ENCODE measurements at places on chromosomes 16 and 17.

GRCh38 chr16:77556201-77556873 is 121.5 kb upstream of the ADAMTS18 start:
- DNase-seq = no peak

DNA sequence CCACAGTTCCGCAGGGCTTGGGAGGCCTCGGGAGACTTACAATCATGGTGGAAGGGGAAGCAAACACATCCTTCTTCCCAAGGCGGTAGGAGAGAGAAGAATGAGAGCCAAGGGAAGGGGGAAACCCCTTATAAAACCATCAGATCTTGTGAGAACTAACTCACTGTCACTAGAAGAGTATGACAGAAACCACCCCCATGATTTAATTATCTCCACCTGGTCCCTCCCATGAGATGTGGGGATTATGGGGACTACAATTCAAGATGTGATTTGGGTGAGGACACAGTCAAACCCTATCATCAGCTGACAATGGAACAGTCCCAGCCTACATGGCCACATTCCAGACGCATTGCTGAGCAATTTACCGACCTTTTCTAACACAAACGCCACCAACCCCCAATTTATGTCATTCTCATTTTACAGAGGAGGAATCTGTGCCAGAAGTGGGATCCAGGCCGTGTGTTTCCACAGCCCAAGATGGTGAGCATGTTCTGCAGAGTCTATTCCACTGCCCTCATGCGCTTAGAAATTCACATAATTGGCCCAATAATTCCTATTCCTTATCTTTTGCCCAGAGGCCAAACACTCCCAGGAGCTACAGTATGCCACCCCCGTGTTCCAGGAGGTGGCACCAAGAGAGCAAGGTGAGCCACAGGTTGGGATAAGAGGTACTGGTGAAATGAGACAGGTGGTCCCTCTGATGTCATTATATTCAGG is 17.3 kb downstream of the MILR1 start:
- no peak for DNase-seq

DNA sequence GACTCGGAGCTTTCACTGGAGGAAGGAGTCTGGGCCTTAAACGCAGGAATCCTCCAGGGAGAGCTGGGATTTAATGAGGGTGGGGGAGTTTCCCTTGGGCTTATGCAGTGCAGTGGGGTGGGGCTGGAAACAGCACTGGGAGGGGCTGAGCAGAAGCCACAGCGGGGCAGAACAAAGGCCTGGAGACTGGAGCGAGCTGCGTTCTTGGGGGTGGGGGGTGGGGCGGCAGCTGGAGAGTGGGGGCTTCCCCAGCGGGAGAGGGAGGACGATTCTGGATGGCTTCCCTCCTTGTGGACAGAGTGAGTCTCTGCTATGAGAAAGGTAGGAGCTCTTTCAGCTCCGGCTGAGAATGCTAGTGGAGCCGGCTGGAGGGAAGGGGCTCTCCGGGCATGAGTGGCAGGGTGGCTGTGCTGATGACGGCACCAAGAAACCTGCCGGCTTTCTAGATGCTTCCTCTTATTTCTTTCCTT is 406.0 kb downstream of the SEC14L1 start:
- no peak for DNase-seq

GRCh38 chr17:17424552-17424951 is 52.2 kb upstream of the MED9 start:
- no peak for DNase-seq

DNA sequence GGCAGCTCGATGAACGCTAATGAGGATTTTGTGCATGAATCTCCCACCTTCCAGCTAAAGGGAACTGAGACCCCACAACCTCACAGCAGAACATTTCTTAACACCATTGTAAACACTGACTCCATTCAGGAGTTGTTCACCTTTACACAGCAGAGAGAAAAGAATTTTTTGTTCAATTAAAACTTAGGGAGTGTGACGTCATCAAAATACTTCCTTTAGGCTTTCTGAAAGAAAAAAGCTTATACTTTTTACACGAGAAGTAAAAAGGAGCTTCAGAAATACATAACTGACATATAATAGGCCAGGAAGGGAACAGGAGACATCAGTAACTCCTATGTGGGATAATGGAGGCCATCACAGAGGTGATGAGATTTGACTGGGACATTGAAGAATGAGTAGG is 98.1 kb upstream of the AXIN2 start:
- DNase-seq = no peak

DNA sequence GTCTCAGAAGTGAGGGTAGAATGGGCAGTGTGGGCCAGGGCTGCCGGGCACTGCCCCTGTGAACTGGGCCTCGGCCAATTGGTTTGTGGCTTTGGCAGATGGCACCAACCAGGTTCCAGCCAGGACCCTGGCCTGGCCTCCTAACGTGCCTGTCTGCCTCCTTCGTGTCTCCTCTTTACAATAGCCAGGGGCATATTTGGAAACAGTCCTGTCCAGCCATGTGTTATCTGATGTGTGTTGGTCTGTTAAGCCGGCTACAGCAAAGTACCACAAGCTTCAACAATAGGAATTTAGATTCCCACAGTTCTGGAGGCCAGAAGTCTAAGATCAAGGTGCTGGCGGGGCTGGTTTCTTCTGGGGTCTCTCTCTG is 14.6 kb downstream of the CRISPLD2 start:
- no peak for DNase-seq

DNA sequence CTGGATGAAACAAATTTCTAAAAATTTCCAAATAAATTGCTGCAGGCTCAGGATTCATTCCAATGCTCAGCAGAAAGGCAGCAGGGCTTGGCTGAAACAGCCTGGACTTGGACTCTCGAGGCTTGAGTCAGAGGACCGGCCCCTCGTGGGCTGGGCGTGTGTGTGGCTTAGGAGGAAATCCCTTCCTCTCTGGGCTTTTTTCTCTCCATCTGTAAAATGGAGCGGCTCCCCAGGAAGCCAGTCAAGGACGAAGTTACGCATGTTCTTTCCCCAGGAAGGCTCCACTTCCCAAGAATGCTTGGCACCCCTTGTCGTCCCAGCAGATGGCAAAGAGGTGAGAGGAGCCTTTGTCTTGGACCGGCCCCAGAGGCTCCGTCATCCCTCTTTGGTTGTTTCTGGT is 13.5 kb downstream of the SLC46A1 start:
- DNase-seq = no peak

DNA sequence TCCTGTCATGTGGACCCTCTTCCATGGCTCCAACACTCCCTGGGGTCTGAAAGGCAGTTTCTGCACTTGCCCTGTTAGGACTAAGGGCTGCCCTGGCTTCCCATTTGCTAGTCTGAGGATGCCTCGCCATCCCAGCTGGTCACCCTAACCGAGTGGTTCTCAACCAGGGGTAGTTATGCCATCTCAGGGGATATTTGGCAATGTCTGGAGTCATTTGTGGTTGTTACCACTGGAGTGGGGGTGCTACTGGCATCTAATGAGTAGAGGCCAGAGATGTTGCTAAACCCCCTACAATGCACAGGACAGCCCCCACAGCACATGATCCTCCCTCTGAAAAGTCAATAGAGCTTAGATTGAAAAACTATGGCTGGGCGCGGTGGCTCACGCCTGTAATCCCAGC is 26.9 kb upstream of the CDH1 start:
- DNase-seq = no peak

- no peak for DNase-seq
These were observed 107.2 kb downstream of the ANKFN1 start for GRCh38 chr17:56260376-56261002.

DNA sequence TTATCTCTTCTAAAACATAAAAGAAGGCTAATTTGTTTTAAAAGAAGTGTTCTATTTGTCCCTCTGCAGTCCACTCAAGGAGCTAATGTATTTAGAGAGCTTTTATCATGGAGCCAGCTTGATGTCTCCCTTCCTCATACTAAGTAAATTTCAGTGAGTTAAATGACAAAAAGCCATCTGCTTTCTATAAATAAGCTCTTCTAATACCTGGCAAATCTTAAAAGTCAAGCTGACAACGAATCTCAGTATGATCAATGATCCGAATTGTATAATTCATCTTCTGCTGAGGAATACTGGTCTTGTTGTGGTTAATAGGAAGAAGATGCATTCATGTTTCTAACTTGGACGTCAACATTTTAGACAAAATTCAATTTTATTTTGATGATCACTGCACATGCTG is 1390.7 kb downstream of the CDH8 start:
- DNase-seq = no peak

GRCh38 chr17:57442914-57443571 is 186.7 kb downstream of the MSI2 start:
- DNase-seq = no peak

GRCh38 chr16:9033125-9033830 is 58.2 kb upstream of the HAPSTR1 start:
- no peak for DNase-seq

DNA sequence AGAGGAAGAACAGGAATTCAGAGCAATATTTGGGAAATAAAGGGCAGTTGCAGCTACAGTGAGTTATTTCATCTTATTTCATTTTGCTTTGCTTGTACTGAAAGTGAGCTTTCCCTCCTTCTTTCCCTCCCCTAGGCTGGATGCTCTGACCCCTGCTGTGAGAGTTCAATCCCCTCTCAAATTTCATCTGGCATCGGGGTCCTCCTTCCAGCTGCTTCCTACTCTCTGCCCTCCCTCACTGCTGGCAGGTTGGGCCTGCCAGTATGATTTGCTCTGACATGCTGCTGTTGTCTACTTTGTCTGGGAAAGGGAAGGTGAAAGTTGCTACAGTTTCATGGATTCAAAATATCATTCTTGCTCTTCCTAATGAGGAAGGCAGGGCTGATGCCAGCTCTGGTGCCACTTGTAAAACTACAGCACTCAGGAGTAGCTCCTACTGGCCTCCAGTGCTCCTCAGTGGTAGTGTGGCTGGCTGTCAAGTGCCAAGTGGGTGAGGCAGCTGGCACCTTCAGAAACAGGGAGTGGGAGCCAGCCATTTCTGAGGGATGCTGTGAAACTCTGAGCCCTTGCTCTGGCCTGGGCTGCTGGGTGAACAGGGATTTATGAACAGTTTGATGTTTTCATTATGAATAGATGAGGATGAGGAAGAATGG is 408.6 kb downstream of the HAPSTR1 start:
- no peak for DNase-seq

GRCh38 chr16:69166221-69166833 is 20.6 kb upstream of the SNTB2 start:
- DNase-seq = no peak

- no peak for DNase-seq
These were observed 5.5 kb downstream of the TMEM204 start for GRCh38 chr16:1538804-1539520.

- DNase-seq = no peak
These were observed 41.1 kb downstream of the TMEM132E start for GRCh38 chr17:34620458-34620857.

DNA sequence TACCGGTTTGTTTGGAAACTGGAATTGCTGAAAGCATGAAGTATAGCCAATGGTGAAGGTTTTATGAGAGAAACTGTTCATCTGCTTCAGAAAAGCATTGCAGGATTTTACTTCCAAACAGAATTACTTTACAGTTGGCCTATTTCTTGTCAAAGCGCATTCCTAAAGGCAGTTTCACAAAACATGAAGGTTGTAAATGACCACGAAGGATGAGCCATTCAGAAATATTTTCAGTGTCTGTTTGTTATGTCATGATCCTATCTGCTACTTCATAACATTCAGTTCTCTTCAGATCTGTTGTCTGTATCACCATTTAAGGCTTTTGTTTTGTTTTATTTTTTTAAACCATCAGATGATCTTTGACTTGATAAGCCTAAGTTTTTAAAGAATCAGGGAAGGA is 45.7 kb downstream of the AATF start:
- no peak for DNase-seq

DNA sequence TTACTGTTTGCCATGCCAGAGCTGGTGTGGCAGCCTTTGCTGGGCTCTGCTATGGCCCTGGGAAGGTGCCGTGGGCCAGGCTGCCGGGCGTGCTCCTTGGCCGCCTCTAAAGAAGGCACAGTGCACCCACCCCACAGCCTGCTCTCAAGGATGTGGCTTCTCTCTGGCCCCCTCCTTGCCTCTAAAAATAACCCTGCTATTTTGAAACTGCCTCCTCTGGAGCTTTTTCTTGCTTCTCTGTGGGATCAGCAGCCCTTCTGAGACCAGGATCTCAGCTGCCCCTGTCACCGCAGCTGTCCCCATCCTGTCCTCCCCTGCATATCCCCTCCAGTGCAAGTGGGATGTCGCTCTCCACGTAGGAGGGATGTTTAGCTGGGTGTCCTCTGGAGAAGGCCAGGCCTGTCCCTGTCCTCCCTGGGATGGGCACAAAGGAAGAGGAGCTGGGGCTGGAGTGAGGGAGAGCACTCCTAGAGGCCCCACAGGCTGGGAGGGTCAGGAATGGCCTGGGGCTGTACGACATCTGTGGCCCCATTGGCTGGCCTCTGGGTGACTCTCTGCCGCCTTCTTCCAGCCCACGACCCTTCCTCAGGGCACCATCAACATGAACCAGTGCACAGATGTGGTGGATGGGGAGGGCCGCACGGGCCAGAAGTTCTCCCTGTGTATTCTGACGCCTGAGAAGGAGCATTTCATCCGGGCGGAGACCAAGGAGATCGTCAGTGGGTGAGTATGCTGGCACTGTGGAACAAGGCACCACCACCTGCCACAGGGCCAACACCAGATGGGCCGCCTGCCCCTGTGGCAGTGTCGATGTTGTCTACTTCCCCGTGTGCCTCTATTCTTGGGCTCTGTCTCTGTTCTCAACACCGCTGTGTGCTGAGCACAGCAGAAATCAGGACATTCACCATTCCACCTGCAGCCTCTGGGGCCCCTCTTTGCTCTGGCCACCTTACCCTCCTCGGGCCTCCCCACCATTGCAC is 79.7 kb downstream of the PLD6 start:
- no peak for DNase-seq

GRCh38 chr17:60091908-60092331 is 13.2 kb upstream of the HEATR6 start:
- DNase-seq = no peak

GRCh38 chr17:60599220-60599619 is 773 bp upstream of the PPM1D start:
- no peak for DNase-seq

GRCh38 chr17:74939534-74939933 is 3.8 kb downstream of the OTOP3 start:
- DNase-seq = no peak

DNA sequence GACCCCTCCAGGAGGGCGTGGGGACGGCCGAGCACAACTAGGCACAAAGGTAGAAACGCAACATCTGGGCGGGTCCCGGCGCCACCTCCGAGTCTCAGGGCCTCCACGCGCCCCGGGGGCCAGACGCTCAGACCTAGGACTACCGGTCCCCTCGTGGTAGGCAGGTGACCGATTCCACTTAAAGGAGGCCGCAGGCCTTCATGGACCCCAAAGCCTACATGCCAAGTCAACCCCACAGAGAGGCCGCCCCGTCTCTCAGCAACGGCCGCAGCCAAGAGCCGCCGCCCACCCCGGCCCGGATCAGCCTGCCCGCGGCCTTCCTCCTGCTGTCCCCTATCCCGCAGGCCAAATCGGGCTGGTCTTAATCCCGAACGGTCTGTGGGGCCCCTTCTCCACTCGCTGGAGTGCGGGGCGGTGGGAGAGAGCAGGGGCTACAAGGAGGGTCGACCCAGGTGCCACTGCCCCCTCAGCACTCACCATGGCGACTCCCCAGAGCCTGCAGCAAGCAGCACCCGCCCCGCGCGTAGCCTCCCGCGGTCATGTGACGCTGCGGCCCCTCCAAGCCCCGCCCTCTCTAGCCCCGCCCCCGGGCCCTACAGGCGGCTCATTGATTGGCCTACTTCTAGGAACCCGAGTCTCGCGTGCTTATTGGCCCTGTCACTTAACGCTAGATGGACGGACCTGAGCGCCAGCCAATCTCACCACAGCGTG is at the start of gene VPS35:
TSS of gene VPS35 (minus strand) at position 525 of the 711 bp plus-strand sequence. CDS start at position 480, 45 bp downstream.
- DNase-seq = peak; percentile 98

Data from activated gamma-delta T cell (primary cell).